GM19239 (cell line): ENCODE measurements at places on chromosomes 1 and 21.

DNA sequence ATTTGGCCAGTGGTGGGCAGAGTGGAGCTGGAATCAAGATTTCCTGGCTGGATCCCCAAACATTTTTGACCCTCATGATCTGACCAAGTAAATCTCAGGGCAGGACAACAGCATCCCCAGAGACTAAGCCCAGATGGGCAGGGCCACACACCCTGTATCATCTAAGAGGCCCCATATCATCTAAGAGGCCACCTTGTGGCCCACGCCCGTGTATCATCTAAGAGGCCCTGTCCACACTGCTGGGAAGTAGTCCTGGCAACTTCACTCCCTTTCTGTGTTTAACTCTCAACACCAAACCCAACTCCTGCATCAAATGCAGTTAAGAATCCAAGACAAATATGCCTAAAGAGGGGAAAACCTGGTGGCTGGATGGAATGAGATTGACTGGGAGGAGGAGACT, 81.6 kb upstream of the SSX2IP start:
- no peak for DNase-seq

DNA sequence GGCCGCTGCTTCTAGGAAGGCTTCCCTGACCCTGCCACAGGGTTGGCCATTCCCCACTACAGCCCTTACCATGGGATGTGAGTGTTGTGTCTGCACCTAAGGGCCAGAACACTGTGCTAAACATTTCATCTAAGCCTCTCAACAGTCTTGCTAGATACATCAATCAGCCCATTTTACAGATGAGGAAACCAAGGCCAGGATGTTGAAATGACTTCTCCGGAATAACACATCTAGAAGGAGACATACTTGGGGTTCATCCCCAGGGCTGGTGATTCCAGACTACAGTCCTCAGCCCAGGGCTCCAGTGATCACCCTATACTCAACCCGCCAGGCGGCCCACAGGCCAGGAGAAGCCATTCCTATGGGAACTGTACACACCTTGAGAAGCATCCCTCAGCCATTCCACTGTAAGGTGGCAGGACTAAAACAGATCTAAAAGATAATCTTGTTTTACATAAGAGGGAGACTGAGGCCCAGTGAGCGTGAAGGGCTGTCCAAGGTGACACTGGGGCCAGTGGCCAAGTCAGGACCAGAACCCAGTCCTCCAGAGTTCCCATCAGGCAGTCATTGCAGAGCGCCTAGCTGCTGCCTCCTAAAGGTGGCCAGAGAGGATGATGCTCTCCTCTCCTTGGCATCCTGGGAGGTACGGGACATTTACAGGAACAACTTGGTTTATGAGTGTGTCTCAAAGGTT, 119.5 kb downstream of the GLIS1 start:
- no peak for DNase-seq

GRCh38 chr1:171787686-171788480, 6.4 kb downstream of the METTL13 start:
- DNase-seq, result no peak

DNA sequence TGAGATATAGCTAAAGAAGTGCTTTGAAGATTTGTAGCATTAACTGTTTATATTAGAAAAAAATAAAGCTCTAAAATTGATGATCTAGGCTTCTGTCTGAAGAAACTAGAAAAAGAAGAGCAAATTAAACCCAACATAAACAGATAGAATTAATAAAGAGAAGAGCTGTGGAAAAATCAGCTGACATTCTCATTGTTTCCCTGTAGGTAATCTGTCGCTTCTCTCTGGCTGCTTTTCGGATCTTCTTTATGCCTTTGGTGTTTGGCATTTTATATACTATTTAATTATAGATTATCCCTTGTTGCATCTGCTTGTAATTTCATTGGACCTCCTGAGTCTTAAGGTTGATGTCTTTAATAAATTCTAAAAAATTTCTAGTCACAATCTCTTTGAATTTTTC, 59.8 kb downstream of the MPZL1 start:
- DNase-seq, result no peak

GRCh38 chr1:224959115-224959514, 29.6 kb downstream of the DNAH14 start:
- DNase-seq, result no peak

- no peak for DNase-seq
These were observed 71.7 kb downstream of the UBR4 start for GRCh38 chr1:19138331-19138730.

- no peak for DNase-seq
These were observed 735 bp downstream of the CROCC start for GRCh38 chr1:16922466-16922865.

GRCh38 chr21:38664841-38665240, 140.9 kb upstream of the ETS2 start:
- no peak for DNase-seq

- no peak for DNase-seq
These were observed 37.8 kb downstream of the LRRN2 start for GRCh38 chr1:204647805-204648153.

GRCh38 chr21:27379354-27379753, 412.5 kb upstream of the ADAMTS5 start:
- DNase-seq, result no peak

- DNase-seq, result no peak
These were observed 64.5 kb upstream of the CSF1 start for GRCh38 chr1:109846162-109846561.

DNA sequence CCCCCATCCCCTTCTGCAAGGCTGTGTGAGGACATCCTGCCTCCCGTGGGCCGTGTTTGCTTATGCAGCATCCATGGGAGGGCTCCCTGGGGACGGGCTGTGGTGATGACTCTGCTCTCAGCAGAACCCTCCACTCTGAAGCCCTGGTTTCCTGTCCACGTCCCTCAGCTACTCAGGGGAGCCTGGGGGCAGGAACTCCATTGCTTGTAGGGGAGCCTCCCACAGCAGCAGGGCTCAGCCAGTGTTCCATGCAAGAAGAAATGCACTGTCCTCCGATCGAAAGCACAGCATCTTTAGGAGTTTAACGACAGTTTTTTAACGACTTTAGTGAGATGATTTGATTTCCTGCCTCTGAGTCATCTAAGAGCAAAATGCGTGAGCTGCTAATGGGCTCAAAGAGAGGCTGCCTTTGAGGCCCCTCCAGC, 8.3 kb upstream of the KCNAB2 start:
- DNase-seq, result peak; percentile 69

DNA sequence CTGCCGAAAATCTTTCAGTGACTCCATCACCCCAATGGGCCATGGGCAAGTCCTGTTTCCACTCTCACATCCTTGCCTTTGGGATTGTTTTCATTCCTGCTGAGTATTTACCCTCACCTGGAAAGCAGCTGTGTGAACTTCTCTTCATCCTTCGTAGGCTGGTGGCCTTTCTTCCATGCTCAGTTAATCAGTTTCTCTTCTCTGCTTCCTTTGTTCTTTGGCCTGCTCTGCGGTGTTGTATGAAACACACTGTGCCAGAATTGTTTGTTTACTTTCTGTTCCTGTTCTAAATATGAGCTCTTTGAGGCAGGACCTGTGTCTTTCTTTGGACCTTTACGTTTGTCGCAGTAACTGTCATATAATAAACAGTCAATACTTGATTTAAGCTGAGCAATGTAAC, 48.6 kb downstream of the ITSN1 start:
- no peak for DNase-seq

DNA sequence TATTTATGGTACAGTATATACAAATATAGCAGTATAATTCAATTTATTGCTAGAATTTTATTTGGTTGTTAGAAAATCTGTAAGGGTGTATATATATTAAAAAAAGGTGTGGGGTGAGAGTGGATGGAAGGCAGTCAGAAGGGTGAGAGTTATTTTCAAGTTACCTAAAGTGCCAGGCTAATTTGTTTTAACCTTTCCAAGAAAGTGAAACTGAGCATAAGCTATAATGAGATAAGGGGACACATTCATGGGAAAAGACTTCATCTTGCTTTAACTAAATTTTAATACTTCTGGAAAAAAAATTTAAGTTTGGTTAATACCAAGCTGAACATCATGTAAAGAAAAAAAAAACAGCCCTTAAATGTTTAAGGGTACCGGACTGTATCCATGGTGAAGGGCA, 4.9 kb downstream of the TEX38 start:
- DNase-seq, result no peak

DNA sequence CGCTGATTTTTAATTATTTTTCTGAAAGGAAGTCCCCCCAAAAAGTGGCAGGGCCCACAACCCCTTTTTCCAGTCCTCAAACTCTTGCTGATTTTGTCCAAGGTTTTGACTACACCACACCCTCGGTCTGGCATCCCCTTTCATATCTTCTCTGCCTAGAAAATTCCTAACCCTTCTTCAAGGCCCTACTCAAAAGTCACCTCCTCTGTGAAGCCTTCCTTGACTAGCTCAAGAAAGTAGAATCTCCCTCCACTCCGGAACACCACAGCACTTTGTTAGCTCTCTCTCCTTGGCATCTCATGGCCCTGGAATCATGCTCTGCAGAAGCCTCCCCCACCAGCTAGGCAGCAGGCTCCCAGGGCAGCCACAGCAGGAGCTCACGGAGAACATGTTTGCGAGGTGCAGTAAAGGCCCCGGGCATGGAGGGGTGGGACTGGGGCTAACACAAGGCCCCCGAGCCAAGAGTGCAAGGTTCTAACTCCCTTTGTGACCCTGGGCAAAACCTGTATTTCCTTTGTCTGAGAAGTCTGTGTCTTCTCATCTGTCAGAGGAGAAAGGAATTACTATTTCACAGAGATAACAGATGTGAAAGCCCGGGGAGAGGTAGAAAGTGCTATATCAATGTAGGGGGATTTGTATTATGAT, 17.7 kb upstream of the S100A7 start:
- no peak for DNase-seq

DNA sequence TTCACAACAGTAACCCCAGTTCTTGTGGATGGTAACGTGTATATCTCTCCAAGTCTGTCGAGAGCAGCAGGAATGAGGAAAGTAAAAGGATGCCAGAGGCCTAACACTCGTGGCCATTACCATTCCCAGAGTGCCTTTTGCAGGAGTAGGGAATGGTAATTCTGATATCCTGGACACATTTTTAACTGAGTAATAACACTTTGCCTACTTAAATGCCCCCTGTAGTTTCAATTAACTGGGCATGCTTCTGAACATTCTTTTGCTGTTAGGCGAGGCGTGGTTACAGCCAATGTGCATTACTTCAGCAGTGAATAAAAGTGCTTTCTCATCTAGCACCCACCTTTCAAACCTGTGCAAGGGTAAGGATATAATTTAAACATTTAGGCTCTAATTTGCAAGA, 258.5 kb upstream of the ADGRL2 start:
- no peak for DNase-seq

DNA sequence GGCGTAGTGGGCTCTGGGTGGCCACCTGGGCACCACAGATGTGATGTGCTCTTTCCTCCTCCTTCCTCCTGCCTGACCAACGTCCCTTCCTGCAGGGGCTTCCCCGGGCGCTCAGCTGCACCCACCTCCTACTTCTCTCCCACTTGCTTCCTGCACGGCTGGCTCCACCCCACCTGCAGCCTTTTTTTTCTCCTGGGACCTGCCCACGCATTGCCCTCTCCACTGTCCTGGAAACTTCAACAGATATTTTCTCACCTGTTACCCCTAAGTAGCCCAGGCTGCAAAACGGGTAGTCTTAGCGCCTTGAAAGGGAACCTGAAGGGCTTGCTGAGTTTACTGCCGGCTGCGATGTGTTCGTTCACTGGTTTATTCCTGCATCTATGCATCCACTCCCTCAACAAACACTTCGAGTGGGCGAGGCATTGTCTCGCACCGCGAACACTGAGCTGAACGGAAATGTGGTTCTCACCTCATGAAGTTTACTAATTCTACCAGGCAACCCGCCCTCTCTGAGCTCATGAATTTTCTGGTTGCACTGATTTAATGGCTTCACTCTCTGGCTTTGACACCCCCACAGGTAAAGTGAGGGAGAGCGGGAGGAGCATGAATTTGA, 23.6 kb downstream of the ZBTB18 start:
- DNase-seq, result peak; percentile 35

- no peak for DNase-seq
These were observed 7.3 kb downstream of the TRAF5 start for GRCh38 chr1:211333906-211334305.

GRCh38 chr1:55898181-55898580, 681.2 kb downstream of the PLPP3 start:
- DNase-seq, result no peak

DNA sequence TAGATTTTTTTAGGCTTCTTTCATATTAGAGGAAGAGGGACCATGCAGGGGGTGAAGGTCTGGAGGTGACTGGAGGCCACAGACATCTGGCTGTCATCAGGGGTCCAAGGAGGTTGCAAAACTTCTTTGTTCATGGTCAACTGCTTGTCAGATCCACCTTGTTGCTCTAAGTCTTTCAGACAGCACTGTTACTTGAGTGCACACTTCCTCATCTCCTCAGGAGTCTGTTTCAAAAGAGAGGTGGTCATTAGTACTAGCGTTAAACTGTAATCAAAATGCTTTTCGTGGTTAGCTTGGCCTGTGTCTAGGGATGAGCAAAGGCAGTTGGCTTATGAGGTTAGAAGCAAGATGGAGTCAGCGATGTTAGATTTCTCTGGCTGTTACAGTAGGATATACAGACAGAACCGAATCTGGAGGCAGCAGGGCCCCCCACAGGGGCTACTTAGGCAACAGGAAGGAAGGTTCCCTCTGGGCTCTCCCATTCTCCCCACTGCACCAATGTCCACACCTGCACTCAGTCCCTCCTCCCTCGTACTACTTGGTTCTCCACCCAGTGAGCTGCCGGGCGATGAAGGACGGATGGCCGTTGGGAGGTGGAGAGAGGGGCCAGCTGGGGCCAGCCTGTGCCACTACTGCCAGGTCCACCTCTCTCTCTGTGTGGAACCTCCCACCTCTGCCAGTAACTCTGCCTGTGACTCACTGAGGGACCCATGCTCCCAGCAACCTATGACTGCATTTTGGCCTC, 57.2 kb downstream of the TOR1AIP2 start:
- DNase-seq, result no peak

- DNase-seq, result peak; percentile 73
These were observed 26.5 kb downstream of the DMRTB1 start for GRCh38 chr1:53485478-53486394.

DNA sequence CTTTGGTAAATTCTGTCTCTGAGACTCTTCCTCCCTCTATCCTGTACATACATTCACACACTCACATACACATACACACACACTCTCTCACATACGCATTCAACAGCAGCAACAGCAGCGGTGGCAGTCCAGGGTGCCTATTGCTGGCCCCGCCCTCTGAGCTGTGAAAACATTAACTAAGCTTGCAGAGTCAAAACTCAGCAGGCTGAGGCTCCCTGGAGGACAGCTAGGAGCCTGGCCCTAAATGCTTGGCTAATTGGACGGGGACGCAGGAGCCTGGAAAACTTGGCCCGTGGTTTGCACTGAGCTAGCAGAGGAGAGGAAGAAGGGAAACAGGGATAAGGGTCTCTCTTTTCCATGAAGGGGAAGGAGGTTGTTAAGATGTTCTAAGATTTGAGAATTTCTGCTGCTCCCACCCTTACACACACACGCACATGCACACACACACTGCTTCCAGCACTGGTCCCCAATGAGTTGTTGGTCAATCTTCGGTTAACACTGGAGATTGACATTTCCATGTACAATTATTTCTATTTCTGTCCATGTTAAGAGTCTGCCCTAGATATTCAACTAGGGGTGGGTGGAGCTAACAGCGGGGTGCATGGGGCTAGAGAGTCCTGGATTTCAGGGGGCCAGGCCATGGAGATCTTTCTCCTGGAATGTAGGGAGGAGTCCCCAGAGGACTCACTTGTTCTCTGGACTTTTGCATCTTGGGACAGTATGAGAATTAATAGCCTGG, 94.2 kb downstream of the PLXNA2 start:
- no peak for DNase-seq

- no peak for DNase-seq
These were observed 51.3 kb upstream of the CXADR start for GRCh38 chr21:17461582-17461981.

- DNase-seq, result no peak
These were observed 90.4 kb downstream of the NPHP4 start for GRCh38 chr1:5901841-5902240.
